ENCODE measurements at places on chromosomes 3 and 15. TPM values are rescaled to one million over a fixed set of nuclear protein-coding genes. Genes with fewer than 3 reads are reported as not detected.

The RHOV gene
- total RNA-seq, result not detected

The CPEB1 gene
- total RNA-seq, result not detected

The RTP3 gene
- not detected for total RNA-seq

The SPINK8 gene
- total RNA-seq, result not detected

The COLQ gene
- total RNA-seq, result 1.9 TPM

The METTL6 gene
- total RNA-seq, result 21.6 TPM

The GOLGA8T gene
- total RNA-seq, result under 0.01 TPM

The PP2D1 gene
- total RNA-seq, result not detected

The EPHA6 gene
- total RNA-seq, result under 0.01 TPM

The CPA3 gene
- total RNA-seq, result 0.51 TPM

The OSTN gene
- total RNA-seq, result not detected

The AMT gene
- total RNA-seq, result 0.51 TPM

The EFCC1 gene
- total RNA-seq, result 2.7 TPM

DNA sequence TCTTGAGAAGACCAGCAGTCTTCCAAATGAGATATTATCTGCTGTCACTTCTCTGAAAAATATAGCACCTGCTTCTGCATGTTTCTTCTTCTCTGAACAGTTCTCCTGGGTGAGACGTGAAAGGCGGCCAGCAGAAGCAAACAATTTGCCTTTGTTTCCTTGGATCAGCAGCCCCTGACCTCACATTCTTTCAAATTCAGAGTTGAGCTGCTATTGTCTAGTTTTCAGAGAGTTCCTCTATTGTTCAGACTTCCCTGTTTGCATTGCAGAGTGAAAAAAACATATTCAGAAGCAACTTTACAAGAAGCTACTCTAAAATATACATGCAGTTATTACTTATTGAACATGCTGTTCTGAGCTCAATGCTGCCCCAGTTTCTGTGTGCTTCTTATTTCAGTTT, 653.6 kb downstream of the NAALADL2 start:
- DNase-seq, result no peak

GRCh38 chr3:177490626-177491025, 293.3 kb upstream of the TBL1XR1 start:
- DNase-seq, result no peak

GRCh38 chr3:16512435-16513140, 911 bp downstream of the RFTN1 start:
- DNase-seq, result peak; percentile 34

- no peak for DNase-seq
These were observed 765 bp upstream of the UBE2E2 start for GRCh38 chr3:23202203-23202920.

- DNase-seq, result no peak
These were observed 17.3 kb downstream of the CACNA2D3 start for GRCh38 chr3:54139630-54140029.

- no peak for DNase-seq
These were observed 15.9 kb upstream of the DRD3 start for GRCh38 chr3:114194750-114195149.

DNA sequence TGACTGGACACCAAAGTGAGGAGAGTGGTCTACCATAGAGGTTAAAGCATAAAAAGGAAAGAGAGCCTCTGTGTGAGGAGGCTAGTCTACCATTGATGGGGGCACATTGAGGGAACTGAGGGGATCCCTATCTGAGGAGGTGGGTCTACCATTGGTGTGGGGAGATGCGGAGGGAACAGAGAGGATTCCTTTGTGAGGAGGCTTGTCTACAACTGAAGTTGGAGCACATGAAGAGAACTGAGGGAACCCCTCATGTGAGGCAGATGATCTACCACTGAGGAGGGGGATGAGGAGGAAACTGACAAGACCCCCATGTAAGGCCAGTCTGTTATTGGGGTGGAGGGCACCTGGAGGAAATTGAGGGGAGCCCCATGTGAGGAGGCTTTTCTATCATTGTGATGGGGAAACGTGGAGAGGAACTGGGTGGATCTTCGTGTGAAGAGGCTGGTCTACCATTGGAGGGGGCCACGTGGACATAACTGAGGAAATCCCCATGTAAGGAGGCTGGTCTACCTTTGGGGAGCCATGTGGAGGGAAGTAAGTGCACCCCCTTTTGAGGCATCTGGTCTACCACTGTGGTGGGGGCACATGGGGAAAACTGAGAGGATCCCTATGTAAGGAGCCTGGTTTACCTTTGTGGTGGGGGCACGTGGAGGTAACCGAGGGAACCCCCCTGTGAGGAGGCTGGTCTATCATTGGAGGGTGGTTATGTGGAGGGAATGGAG, 160.1 kb downstream of the FBLN2 start:
- DNase-seq, result no peak

GRCh38 chr3:146781606-146782005, 176.5 kb upstream of the PLSCR5 start:
- no peak for DNase-seq

DNA sequence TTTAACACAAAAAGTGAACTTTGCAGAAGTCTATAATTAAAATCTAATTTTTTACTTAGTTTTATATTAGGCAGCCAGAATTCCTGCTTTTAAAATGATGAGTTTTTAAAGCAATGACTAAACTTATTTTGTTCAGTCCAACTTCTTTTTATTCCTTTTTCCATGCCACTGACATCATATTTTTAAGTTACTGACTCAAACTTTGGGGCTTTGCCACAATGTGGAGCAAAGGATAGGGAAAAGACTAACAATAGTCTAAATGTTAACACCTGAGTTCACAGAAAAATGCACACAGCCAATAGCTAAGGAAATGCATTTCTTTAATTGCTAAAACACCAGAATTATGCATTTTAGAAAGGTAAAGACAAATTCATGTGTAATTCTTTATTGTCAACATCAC, 647.6 kb upstream of the DPPA4 start:
- no peak for DNase-seq

- DNase-seq, result no peak
These were observed 1.2 kb downstream of the LHFPL4 start for GRCh38 chr3:9552252-9552999.

- no peak for DNase-seq
These were observed 107.3 kb downstream of the MINAR1 start for GRCh38 chr15:79539401-79539800.

GRCh38 chr3:43817825-43818224, 127.1 kb downstream of the ABHD5 start:
- no peak for DNase-seq

GRCh38 chr3:129313665-129314385, 35.2 kb downstream of the HMCES start:
- no peak for DNase-seq

DNA sequence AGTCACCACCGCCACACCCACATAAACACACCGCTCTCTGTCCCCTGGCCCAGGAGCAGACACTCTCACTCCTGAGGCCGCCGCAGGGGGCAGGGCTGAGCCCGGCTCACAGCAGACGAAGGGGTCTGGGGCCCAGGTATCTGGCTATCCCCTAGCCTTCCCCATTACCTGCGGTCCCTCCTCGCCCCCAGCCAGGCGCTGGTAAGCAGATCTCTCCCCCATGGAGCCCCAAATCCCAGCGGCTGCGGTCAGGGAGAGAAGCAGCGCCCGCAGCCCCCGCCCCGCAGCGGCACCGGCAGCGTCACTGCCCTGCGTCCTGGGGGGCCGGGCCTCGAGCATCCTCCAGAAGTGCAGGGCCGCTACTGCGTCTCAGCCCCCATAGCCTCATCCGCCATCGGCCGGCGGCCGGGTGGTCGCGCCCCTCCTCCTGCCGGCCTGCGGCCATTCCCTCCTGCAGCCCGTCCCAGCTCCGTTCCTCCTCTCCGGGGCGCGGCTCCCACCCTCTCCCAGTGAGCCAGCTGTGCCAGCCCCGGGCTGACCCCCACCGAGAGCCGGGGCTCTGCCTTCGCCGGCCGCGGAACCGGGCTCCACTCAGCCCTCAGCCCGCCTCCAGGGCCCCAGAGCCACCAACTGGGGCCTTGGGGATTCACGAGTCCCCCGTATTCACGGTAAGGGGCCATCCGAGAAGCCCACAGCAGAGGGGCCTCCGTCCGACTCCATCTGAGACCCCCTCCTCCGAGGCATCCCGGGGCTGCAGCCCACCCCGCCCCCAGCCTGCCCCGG, 13.1 kb downstream of the TNK2 start:
- DNase-seq, result no peak

DNA sequence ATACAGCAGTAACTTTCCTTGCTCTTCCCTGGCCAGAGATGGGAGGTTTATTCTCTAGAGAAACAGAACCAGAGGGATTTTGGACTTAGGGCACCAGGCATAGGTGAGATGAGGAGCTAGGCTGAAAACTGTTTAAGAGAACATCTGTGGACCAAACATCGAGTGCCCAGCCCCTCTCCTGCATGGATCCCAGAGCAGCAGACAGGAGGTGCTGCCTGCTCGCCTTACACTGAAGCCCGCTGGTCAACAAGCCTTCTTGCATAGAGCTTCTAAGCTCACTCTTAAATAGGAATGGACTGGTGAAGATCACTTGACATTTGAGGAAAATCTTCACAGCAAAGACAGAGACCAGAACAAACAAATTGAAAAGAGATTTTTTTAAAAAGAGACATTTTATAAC, 41.2 kb downstream of the PARP15 start:
- no peak for DNase-seq

GRCh38 chr3:179671747-179672242, 19.0 kb downstream of the USP13 start:
- peak; percentile 100 for DNase-seq

DNA sequence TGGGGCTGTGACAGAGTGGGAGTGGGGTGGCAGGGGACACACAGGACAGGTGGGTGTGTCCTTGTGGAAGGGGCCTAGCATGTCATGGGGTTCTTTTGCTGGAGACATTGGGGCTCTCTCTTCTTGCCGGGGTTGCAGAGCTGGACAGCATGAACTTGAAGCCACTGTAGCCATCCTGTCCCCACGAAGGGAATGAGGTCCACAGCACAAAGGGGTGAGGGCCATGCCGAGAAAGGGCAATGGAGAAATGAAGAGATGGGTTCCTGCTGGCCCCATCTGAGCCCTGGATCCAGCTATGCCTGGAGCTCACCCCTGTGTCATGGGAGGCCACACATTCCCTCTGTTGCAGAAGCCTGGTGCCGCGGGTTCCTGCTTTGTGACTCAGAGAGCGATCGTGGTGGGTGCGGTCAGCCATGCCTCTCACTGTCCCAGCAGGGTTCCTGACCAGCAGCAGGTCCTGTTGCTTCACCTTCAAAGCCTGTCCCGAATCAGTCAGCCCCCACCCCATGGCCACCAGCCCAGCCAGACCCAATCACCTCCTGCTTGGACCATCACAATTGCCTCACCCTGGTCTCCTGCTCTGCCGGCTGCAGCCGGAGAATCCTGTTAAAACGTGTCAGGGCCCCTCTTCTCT, 50.0 kb downstream of the DNAJB8 start:
- DNase-seq, result no peak

DNA sequence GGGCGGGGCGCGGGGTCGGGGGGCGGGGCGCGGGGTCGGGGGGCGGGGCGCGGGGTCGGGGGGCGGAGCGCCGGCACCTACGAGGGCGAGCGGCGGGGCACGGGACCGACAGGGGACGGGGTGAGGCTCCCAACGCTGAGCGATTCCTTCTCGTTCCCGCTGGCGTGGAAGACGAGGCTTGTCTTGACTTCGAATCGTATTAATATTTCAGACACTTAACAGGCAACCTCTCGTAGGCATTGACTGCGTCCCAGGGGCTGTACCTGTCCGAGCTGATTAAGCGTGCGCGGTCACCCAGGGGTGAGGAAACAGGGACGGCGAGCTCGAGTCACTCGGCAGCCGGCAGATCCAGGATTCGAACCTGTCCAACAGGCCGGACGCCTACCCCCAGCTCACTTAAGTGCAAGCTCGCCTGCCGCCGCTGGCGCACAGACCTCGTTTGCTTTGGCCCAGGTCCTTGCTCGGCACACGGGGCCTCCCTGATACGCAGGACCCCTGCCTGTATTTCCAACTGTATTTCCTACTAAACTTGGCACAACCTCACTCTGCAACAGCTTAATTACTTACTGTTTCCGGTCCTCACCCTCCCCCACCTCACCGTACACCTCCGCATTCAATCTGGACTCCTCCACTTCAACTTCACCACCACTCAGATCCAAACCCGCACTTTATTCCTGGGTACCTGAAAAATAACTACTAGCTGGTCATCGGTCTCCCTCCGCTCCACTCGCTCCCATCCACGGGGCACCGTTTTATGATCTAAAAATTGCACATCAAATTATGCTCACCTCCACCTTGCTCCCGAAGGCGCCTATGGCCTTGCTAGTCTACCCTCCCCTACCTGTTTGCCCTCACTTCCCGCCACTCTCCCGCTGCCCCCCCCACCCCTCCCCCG, 722 bp upstream of the ZXDC start:
- peak; percentile 56 for DNase-seq

DNA sequence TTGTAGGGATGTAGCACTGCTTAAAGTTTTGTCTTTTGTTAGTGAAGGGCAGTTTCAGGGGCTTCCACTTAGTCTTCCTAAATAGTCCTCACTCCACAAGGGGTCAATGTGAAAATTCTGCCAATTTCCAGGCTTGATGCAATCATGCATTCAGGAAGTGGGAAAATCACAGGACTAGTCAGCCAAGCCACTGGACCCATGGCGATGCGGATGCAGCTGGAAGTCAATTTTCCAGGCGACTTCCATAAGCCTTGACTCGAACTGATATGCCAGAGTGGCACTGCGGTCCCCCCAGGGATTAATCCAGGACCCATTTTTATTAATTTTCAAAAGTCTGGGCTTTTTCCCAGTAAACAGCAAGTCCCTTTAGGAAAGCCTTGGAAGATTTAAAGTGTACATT, 26.1 kb downstream of the GBE1 start:
- peak; percentile 80 for DNase-seq

- no peak for DNase-seq
These were observed 72.6 kb downstream of the CCNL1 start for GRCh38 chr3:157087373-157087772.

DNA sequence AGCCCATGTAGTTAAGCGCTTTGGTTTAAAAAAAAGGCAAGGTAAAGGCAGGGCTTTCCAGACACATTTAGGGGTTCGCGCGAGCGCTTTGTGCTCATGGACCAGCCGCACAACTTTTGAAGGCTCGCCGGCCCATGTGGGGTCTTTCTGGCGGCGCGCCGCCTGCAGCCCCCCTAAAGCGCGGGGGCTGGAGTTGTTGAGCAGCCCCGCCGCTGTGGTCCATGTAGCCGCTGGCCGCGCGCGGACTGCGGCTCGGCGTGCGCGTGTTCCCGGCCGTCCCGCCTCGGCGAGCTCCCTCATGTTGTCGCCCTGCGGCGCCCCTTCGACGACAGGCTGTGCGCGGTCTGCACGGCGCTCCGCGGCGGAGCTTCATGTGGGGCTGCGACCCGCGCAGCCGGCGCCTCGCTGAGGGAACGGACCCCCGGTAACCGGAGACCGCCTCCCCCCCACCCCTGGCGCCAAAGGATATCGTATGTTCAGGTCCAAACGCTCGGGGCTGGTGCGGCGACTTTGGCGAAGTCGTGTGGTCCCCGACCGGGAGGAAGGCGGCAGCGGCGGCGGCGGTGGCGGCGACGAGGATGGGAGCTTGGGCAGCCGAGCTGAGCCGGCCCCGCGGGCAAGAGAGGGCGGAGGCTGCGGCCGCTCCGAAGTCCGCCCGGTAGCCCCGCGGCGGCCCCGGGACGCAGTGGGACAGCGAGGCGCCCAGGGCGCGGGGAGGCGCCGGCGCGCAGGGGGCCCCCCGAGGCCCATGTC, 927 bp downstream of the SMAD6 start:
- DNase-seq, result peak; percentile 51
